Brain microvascular endothelial cell (primary cell): ENCODE measurements at places on chromosomes 4 and X.

GRCh38 chrX:37287741-37288444, 61.3 kb upstream of the PRRG1 start:
- no peak for DNase-seq

- DNase-seq, result no peak
Observed at GRCh38 chr4:175944126-175944910, 121.3 kb upstream of the WDR17 start.

GRCh38 chr4:64643841-64644240, 234.6 kb upstream of the TECRL start:
- DNase-seq, result no peak

- DNase-seq, result no peak
Observed at GRCh38 chr4:106201373-106201772, 114.6 kb downstream of the TBCK start.

GRCh38 chrX:119942831-119943184, 743 bp downstream of the NKAP start:
- DNase-seq, result peak; percentile 0

DNA sequence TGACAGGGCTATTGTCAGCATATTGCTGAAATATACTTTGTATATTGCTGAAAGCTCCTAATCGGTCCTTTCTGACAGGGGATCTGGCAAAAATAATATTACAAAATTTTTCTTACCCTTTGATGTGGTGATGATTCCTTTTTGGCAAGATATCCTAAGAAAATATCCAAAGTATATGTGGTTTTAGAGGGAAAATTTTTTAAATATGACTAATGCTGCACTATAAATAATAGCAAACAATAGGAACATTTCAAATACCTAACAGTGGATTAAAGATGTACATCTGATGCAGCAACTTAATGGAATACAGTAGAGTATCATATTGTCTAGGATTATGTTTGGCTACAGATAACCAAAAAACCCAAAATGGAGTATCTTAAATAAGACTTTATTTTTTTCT, 49.6 kb downstream of the RRAGB start:
- DNase-seq, result no peak

GRCh38 chrX:79174949-79175644, 30.6 kb downstream of the GPR174 start:
- DNase-seq, result no peak

- DNase-seq, result peak; percentile 46
Observed at GRCh38 chr4:16687845-16688244, 210.6 kb downstream of the LDB2 start.

GRCh38 chr4:140361099-140361498, 12.3 kb upstream of the SCOC start:
- DNase-seq, result no peak

- no peak for DNase-seq
Observed at GRCh38 chr4:134057356-134057755, 144.2 kb downstream of the PABPC4L start.

DNA sequence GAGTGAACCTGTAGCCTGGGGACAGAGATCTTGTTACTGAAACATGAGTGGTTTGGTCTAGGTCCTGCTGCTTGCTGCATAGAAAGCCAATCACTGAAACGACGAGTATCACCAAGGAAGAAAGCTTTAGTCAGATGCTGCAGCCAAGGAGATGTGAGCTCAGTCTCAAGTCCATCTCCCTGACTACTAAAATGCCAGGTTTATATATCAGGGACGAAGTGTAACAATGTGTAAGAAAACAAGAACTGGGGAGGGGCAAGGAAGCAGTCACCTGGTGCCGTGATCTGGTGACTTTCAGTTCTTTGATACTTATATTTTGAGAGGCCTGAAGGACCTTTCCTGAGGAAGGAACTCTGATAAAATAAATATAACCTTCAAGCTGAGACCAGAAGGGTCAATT, 19.6 kb upstream of the ABRAXAS1 start:
- no peak for DNase-seq

- peak; percentile 69 for DNase-seq
Observed at GRCh38 chrX:11381464-11381863, 88.3 kb downstream of the AMELX start.
